AG04449 (cell line): ENCODE measurements at places on chromosomes 4 and X.
A peak's percentile ranks its signal among the peaks of the same experiment; 100 is the strongest.

GRCh38 chr4:83989835-83990234 lies 453.9 kb downstream of the GPAT3 start:
- DNase-seq, result no peak

GRCh38 chrX:153885968-153886903 lies at the start of gene L1CAM:
TSS of gene L1CAM (minus strand) at chrX:153886173. CDS start at chrX:153875836, 10,337 bp downstream.
- DNase-seq, result no peak

DNA sequence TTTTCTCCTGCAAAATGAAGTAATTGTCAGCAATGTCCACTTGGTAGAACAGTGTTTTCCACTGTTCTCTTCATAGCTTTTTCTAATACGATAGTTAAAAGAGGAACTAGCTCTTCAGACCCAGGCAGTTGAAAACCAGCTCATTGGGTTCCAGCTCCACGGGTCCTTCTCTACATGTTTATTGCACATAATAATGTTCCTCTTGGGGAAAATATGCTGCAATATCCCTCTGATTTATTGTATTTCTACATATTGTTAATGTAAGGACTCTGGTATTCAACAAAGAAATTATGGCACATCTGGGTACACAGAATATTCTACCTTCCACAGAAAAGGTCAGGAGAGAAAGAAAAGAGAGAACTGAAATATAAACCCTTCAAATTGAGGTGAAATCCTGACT lies 473.4 kb downstream of the TRIML1 start:
- no peak for DNase-seq

- DNase-seq, result no peak
Observed at GRCh38 chr4:44660396-44660795, 9.0 kb upstream of the YIPF7 start.

- DNase-seq, result peak; percentile 59
Observed at GRCh38 chrX:119655125-119655524, 37.8 kb downstream of the SEPTIN6 start.

GRCh38 chr4:185752872-185753271 lies 59.1 kb downstream of the SORBS2 start:
- no peak for DNase-seq

GRCh38 chr4:148305751-148306150 lies 136.5 kb downstream of the NR3C2 start:
- DNase-seq, result no peak

- no peak for DNase-seq
Observed at GRCh38 chr4:141860974-141861373, 224.6 kb downstream of the IL15 start.

GRCh38 chr4:22345678-22346077 lies 170.2 kb downstream of the ADGRA3 start:
- no peak for DNase-seq

GRCh38 chr4:143549928-143550327 lies 36.4 kb downstream of the SMARCA5 start:
- no peak for DNase-seq

- DNase-seq, result no peak
Observed at GRCh38 chr4:133147921-133148689, 989 bp upstream of the PCDH10 start.

DNA sequence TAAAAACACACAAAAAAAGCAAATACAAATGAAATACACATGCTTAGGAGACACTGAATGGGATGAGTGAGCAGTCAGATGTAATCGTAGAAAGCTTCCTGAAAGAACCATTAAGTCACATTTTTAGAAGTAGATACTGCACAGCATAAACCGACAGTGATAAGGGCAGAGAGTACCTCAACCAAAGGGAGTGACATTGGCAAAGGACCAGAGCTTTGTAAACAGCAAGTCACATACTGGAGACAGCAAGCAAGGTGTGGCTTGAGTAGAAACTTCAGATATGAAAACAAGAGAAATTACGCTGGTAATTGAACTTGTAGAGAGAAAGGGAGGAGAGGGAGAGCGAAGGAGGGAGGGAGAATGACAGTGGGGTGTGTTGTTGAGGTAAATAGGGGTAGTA lies 92.0 kb downstream of the CHRDL1 start:
- no peak for DNase-seq

GRCh38 chrX:12423346-12423745 lies 285.1 kb downstream of the FRMPD4 start:
- DNase-seq, result no peak

GRCh38 chrX:19373351-19373891 lies 29.7 kb downstream of the PDHA1 start:
- DNase-seq, result no peak

DNA sequence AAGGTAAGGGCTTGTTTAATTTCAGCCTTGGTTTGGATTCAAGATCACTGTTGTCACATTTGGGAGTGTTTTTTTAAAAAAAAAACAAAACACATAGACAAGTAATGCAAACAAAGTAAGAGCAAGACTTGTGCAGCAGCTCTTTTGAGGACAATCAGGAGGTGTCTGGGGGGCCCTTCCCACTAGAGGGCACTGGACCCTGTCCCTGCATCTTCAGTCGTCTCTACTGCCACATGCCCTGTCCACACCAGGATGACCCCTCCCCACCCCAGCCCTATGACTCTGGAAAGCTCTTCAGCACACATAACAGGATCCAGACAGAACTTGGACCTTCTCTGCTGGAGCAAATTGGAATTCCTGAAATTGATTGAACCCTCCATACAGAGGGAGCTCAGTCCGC lies 71.0 kb downstream of the USP46 start:
- no peak for DNase-seq

DNA sequence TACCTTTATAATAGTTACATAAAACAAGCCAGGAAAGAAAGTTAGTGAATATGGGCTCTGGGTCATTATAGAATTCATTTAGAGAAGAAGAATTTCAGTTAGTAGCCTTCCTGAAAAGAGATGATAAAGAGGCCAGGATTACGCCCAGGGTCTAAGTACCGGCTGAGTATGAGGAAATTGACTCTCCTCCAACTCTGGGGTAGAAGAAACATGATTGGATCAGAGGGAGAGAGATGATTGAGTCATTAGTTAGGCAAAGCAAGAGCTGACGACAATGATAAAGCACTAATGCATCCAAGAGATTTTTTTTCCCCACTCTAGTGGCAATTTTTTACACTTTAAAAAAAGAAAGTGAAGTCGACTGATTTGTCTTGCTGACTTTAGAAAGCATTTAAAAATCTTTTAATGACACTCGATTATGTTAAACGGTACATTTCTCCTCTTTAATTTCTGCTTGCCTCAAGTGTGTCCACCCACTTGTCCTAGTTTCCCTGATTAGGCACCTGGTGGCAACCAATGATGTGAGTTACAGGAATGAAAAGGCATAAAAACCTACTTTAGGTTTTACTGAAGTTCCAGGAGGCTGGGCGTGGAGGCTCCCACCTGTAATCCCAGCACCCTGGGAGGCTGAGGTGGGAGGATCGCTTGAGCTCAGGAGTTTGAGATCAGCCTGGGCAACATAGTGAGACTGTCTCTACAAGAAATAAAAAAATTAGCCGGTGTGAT lies 37.3 kb upstream of the IGFBP7 start:
- DNase-seq, result peak; percentile 71

GRCh38 chr4:154313004-154313585 lies 178.5 kb downstream of the DCHS2 start:
- no peak for DNase-seq

DNA sequence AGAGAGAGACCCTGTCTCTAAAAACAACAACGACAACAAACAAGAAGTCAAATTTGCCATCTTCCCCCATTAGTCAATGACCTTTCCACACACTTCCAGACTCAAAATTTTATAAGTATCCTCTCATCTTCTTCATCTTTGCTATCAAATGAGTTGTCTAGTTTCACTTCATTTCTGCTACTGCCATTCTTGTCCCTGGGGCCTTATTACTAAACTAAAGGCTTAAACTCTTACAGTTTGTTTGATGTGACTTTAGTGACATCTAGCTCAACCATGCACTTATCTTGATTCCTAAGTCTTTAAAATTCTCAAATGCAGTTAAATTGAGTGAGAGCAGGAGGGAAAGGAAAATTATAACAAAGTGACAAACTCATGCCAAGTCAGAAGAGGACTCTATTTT lies 271.8 kb upstream of the GK2 start:
- no peak for DNase-seq

GRCh38 chr4:157443537-157443936 lies 223.0 kb downstream of the GRIA2 start:
- no peak for DNase-seq

- no peak for DNase-seq
Observed at GRCh38 chr4:13092702-13093101, 391.4 kb downstream of the RAB28 start.

GRCh38 chrX:154021131-154021611 lies 1.5 kb upstream of the IRAK1 start:
- no peak for DNase-seq
